ENCODE measurements at places on chromosomes 6 and 20.

DNA sequence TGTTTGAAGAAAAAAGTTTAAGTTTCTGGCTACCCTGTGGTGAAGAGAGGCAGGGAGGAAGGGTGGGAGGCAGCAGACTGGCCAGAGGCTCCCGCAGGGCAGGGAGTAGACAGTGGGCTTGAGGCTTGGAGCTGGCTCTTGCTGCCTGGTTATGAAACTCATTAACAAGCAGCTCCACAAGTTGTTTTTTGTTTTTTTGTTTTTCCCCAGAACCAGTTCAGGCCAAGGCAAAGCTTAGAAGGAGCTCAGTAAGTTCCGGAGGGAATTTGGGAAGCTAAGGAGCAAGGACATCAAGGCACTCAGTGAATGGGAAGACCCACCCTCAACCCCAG lies 4.0 kb downstream of the DLL1 start:
- no peak for DNase-seq

GRCh38 chr6:15905488-15906419 lies 223.1 kb upstream of the MYLIP start:
- DNase-seq = no peak

DNA sequence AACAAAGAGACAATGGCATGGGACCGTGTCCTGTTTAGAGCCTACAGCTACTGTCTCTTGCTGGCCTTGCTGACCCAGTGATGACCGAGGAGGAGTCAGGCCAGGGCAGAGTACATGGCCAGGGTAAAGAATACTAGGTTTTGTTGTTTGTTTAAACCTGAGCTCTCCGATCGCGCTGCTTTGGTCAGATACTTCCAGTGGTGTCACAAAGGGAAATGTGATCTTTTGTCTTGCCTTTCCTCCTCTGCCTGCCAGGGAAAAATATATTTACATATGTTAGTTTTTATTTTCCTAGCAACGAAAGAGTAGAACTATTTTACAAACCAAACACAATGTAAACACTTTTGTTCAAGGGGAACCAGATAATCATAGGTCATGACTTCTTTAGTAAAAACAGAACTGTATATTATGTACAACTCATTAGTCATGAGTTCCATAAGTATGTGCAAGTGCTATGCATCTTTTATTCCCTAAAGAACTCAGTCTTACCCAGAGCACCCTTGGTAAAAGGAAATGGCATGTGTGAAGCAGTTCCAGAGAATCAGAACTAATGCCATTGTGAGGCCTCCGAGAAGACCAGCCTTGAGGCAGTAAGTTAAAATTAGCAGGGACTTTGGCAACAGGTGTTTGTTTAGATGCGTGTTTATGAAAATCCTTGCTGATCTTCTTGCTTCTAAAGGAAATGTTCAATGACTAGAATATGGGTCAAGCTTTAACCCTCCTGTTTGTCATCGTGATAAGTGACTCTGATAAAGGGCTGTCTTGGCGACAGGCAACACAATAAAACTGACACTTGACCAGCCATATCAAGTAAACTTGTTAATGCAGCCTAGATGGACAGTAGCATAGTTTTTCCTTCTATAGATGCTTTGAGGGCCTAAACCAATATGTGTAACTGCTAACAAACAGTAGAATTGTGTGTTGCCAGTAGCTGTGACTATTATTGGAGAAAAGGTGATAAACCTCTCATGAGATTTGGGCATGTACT lies 204.6 kb downstream of the NKAIN2 start:
- no peak for DNase-seq

DNA sequence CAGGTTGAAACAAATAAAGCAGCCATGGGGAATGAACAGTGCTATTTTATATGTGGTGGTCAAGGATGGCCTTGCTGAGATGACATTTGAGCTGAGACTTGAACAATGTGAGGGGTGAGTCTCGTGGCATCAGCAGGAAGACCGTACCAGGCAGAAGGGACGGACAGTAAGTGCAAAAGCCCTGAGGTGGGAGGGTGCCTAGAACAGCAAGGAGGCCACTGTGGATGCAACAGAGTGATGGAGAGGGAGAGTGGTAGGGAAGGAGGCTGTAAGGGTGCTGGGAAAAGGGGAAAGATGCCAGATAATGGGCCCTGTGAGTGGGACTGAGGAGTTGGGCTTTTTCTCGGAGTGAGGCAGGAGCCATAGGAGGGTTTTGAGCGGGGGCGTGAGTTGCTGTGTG lies 11.5 kb downstream of the KCNB1 start:
- no peak for DNase-seq

DNA sequence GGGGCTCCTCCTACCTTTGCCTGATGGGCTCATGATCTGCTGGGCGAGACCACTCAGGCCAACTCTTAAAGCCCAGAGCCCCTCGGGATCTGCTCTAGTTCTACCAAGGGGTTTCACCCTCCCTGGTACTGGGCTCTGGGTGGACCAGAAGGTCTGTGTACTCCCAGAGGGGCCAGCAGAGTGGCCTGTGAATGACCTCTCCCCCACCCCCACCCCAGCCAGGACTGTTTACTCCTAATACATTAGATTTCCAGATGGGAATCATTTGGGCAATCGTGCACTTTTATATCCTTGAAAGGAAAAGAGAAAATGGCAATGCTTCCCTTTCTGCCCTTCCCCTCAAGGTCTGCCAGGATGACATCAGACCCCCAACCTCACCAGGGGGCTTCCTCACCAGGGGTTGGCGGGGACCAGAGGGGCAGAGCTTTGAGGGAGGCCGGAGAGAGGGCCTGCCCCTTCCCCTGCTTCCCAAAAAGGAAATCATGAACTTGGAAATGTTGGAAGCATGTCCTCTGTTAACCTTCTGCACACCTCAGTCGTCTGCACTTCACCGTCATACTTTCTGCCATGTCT lies 37.1 kb upstream of the PMEPA1 start:
- DNase-seq = no peak

GRCh38 chr6:79385333-79385732 lies 150.9 kb upstream of the HMGN3 start:
- no peak for DNase-seq

DNA sequence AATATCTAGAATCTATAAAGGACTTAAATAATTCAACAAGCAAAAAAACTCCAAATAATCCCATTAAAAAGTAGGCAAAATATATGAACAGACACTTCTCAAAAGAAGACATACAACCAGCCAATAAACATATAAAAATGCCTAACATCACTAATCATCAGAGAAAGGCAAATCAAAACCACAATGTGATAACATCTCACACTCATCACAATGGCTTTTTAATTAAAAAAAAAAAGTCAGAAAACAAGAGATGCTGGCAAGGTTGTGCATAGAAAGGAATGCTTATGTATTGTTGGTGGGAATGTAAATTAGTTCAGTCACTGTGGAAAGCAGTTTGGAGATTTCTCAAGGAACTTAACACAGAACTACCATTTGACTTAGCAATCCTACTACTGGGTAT lies 979.6 kb upstream of the MAP3K7 start:
- no peak for DNase-seq

DNA sequence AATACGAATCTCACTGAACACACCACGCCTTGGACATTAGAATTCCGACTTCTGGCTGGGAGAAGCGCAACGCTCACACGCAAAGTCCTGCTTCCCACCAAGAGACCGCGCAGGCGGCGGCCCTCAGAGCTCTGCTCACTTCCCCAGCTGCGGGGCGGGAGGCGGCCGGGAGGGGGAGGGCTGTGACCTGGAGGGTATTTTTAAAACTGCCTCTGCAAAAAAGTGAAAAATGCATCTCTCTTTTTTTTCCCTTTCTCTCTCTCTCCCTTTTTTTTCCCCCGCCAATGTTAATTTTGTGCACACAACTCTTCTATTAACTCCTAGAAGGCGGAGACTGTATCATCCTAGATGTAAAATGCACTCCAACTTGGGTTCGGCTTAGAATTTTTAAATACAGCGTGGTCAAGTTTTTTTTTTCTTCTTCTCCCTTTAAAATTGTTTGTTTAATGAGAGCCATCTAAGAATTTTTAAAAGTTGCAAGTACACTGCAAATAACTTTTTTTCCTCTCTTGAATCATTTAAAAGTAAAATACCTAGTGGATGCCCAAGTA lies 66.4 kb downstream of the STX11 start:
- no peak for DNase-seq

DNA sequence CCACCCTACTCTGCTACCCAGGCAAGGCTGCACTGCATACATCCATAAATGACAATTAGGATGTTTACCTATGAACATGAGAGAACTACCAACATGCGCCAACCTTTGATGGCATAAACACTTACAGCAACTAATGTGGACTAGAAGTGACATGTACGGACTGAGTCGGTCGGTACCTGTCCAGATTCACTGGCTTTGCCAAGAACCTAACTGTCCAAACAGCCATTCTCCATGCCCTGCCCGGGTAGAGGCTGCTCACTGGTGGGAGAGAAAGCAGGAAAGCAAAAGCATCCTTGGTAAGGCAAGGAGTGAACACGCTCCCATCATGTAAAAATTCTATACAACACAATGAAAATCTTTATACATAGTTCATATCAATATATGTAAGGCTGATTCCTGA lies 30.0 kb downstream of the SYNDIG1 start:
- no peak for DNase-seq

DNA sequence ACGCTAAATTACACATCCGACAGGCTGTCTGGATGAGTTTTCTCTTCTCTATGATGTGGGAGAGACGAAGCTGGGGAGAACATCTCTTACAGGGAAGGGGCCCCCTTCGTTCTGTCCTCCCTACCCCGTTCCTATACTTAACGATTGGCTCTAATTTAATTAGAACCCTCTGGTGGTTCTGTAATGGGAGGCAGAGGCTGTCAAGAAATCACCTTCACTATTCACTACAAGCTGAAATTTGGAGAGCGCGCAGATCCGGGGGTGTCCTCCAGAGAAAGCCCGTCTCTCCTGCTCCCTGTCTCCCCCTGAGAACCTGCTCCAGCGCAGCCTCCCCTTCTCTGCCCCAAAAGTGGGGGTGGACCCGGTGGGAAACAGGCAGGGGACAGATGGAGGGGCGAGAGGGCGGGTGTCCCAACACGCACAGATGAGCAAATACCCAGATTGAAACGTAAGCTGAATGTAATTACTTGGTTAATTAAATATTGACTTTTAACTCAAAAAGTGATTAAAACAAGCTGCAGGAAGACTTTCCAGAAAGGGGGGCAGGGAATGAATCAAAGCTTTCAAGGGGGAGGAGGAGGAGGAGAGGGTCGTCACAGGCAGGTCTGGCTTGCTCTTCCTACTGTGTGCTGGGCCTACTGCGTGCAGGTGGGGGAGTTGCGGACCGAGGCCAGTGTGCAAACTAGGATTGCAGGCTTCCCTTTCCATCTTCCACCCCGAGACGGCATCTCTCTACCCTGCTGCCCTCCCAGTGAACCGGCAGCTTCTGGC lies 1.3 kb downstream of the SULF2 start:
- no peak for DNase-seq

DNA sequence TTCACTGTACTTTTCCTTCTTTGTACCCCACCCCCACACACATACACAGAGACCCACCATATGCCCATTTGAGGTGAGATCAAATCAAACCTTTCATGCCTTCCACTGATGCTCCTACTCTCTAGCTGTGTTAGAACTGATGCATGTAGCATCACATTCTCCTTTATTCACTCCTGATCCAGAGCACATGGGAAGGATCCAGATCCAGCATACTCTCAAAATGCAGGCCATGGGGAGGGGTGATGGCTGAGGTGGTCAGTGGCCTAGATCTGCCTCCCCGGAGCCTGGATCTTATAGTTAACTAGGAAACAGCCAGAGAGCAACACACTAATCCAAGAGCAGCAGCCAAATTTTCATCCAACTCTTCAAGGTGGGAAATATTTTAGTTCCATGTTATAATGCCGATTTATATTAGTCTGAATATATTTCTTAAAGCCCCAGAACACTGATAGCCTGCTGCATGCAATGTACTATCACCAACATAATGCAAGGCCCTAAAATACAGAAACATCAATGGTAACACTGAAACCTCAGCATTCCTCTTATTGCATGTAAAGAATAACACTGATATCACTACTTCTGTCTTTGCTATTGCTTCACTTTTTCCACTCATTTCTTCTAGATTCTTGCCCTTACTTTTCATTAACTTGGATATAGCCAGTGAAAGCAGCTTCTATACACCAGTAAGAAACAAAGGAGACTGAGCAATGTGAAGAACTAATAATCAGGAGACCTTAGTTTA lies 126.8 kb upstream of the BEND6 start:
- no peak for DNase-seq

DNA sequence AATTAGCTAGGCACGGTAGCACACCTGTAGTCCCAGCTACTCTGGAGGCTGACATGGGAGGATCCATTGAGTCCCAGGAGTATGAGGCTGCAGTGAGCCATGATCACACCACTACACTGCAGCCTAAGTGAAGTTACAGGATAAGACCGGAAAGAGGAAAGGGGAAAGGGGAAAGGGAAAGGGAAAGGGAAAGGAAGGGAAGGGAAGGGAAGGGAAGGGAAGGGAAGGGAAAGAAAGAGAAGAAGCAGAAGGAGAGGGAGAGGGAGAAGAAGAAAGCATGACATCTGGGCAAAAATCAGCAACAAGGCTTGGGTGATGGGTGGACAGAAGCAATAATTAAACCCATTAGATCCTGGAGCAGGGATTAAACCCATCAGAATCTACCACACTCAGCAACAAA lies 101.7 kb upstream of the RAB32 start:
- DNase-seq = no peak

DNA sequence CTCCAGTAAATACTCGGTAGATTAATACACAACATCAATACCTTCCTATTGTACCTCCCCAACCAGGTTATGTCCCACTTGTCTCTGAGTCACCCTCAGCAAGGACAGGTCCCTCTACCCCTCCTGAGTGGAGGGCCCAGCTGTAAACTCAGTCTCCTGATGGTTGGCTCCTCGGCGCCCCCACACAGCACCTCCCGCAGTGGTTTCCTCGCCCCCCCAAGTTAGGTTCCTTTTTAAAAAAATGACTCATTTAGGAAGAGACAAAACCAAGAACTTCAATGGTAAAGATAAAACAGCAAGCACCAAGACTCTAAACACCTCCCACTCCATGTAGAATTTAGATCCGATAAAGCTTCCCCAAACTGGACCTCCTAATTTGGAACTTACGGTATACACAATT lies 83.5 kb downstream of the TRERF1 start:
- no peak for DNase-seq

GRCh38 chr6:32700391-32701040 lies 34.1 kb upstream of the HLA-DQB1 start:
- DNase-seq = no peak

GRCh38 chr6:1609648-1610496 lies at the start of gene FOXC1:
Gene FOXC1, plus strand, starts transcription at chr6:1609915. Its CDS starts 531 bp downstream, at chr6:1610446.
- DNase-seq = no peak

- DNase-seq = no peak
Measured at GRCh38 chr6:63504777-63505384, 67.4 kb upstream of the LOC128125822 start.

DNA sequence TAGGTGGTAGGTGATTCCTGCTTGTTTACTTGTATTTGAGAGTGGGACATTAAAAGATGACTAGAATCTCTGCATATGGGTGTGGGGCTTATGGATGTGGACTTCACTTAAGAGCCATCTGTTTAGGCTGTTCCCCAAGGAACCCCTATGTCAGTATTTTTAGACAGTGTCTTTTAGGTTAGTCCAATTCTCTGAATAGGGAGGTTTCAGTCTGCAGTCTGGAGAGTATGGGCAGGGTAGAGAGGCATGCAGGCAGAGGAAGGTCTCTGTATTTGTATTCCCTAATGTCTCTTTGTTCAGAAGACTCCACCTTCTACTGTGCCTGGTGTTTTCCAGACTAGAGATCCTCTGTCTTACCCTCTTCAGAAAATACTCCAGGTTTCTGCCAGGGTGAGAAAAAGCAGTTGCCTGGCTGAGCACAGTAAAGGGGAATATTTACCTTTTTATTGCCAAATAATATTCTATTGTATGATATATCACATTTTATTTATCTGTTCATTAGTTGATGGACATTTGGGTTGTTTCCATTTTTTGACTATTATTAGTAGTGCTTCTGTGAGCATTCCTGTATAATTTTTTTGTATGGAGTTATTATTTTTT lies 19.1 kb downstream of the SLX4IP start:
- DNase-seq = no peak

Data from amygdala (tissue), 56 donors.